IPS-NIHi11 (cell line): ENCODE measurements at places on chromosomes 12 and 14.

DNA sequence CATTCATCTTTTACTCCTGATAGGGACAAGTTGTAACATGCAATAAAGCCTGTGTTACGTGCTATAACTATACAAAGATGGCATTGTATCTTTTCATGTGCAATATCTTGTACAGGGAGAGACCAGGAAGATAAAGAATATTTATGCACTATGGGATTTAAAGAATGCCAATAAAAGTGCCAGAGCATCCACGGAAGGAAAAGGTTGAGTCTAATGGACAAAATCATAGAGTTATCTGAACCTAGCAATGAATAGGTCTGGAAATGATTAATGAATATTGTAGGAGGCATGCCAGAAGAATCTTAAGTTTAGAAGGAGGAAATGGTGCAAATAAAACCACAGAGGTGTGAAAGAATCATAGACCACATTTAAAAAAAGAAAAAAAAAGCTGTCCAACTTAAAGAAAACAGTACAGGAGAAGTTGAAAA is 263.9 kb downstream of the KCNC2 start:
- no peak for DNase-seq

DNA sequence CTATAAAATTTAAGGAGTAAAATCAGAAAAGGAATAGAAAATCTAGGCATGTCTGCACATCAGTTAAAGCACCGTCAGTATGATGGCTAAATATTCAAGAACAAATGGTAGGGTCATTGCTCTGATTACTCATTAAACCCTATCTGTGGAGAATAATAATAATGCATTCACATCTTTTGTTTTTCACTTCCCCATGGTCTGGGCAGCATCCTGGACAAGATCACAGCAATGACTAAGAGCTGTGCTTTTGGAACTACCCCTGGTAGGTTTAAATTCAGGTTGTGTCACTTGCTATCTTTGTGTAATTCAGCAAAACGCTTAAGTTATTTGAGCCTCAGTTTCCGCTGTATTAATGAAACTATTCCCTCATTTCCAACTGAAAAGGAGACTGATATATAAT is 33.1 kb downstream of the C12orf42 start:
- DNase-seq = no peak

DNA sequence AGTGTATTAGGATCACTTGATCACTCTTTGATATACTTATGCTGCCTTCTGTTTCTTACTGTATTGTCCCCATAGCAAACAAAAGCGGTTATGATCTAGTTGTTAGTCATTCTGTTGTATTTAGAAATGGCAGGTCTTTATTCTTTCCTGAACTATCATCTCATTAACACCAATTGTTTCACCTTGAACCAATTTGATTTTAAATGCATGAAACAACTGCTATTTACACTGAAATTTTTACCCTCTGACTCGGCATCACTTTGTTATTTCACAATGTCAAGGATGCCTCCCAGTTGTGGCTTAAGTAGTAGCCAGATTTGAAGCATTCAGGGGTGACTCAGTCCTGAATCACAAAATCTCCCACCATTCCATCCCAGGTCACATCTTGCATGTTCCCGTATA is 303.5 kb downstream of the EGLN3 start:
- no peak for DNase-seq

DNA sequence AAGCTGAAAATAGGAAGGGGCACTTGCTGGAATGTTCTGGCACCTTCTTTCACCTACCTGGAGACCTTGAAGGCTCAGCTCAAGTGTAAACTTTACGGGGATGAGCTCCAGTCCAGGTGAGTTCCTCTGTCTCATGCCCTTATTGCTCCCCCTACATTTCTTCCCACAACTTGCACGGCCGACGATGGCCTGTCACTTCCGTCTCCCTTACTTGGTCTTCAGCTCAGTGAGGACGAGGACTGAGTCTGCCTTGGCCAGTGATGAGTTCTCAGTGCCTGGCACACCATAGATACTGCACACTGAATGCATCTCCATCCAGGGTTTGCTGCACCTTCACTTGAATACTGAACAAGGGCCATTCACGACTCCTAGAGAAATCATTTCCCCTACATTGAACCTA is 21.4 kb downstream of the ADGRD1 start:
- DNase-seq = no peak

- DNase-seq = no peak
Measured at GRCh38 chr12:117228239-117228638, 38.0 kb upstream of the FBXO21 start.

DNA sequence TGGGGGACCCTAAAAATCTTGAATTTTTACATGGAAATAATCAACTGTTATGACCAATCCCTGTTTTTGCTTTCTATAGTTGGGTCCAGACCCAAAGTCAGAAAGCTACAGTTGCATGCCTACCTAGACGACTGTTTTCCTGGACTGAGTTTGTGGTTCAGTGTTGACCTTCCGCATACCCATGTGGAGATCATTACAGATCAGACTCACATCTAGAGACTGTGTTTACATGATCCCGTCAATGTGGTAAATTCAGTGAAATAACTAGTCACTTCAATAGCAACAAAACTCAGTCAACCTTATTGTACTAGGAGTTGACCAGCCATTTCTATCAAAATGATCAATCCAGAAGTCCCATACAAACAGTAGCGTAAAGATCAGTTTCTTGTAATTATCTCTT is 257.6 kb downstream of the EGLN3 start:
- no peak for DNase-seq

DNA sequence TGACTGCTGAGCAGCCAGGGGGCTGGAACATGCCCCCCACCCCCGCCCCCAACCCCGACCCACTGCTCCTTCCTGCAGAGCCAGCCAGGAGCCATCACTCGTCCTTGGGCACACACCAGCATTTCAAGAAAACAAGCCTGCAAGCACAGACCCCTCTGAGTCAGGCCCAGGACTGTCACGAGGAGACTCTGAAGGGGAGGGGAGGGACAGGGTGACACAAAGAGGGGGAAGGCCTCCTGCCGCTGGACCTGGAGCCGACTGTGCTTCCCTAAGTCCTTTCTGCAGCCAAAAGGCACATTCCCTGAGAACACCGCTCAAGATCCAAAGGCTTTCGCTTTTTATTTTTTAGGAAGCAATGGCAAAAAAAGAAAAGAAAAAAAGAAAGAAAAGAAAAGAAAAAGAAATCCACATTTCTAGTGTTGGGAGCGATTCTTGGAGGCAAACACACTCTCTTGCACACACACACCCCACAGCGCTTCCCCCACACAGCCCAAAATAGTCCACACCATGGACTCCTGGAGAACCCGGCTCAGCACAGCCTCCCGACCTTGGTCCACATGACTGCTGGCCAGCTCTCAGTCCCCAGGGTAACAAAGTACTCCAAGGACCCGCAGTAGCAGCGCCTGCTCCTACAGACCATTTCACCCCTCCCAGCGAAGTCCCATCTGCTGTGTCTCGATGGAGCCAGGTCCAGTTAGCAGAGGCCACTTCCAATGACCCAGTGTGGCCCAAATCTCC is 101.7 kb downstream of the DPF3 start:
- DNase-seq = peak; percentile 32

DNA sequence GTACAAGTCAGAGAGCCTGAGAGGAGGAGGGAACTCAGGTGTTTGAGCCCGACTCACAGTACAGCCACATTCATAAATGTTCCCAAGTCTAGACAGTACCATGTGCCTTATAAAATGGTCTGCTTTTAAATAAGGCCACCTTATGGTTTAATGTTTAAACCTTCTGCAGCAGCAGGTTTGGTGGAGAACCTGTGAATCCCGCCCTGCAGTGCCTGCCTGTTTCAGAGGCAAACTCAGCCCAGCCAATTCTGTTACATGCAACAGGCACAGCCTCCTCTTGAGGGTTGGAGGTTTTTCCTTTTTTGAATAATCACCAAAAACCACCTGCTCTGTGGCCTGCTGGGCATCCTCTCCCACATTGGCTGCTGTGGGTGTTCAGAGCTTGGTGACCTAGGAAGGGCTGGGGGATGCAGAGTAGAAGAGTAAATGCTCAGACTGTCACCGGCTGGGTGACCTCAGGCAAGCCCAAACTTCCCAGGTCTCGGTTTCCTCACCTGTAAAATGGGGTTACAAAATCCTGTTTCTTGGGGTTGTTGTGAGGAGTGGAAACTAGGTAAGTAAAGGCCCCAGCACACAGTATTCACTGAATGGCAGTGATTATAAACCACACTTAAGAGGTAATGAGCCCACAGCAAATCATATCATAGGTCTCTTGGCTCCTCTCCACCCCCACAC is 28.0 kb downstream of the NUAK1 start:
- no peak for DNase-seq

DNA sequence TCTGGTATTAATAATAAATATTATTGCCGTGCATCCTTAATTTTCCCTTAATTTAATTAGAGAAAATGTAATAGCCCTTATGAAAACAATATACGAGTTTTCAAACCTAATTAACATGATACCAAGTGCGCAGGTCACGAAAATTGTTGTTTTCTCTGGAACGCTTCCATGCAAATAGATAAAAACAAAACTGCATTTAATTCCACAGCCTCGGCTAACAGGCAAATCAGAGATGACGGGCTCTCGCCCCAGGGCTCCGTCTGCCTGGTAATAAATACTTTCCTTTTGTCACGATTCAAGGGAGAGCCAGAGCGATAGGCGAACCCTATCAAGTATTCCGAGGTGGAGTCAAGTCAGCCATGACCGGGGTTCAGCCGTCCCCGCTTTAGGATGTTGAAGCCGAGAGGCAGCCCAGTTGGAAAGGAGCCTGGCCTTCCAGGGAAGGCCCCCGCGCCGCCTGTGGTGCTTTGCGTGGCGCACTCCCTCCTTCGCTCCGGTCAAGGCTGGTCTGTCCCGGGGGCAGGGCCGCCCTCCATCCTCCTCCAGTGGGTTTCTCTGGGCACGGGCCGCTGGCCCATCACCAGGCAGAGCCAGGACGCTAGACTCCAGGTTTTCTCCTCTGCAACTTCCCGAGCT is 137.8 kb upstream of the GSC start:
- no peak for DNase-seq

DNA sequence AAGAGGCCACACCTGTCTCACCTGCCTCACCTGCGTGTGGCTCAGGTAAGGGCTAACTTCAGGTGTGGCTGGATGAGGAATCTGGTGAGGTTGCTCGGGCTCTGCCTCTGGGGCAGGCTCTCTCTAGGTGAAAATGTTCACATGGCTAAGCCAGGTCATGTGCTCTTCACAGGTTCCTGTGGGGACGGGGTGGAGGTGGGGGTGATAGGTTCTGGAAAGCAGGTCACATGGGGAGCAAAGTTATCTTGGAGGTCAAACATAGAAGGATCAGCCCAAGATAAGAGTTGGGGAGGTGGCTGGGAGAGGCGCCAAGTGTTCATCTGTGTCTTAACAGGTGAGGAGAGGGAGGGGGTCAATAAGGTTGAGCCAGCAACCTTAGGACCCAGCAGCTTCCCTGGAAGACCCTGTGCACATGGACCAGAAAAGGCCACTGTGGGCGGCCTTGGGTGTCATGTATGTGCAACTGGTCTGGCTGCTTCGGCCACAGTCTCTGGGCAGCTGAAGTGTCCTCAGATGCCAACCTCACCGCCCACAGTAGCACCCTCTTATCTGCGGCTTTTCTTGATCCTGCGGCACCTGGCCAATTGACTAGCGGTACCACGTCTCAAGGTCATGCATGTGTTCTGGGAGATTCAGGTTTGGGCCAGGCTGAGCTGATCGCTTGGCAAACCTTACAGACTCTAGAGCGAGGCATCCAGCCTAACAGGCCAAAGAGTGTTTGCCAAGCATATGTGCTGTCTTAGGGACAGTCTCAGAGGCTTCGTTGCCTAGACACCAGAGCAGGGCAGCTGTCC is 60.5 kb downstream of the CACNA1C start:
- no peak for DNase-seq

DNA sequence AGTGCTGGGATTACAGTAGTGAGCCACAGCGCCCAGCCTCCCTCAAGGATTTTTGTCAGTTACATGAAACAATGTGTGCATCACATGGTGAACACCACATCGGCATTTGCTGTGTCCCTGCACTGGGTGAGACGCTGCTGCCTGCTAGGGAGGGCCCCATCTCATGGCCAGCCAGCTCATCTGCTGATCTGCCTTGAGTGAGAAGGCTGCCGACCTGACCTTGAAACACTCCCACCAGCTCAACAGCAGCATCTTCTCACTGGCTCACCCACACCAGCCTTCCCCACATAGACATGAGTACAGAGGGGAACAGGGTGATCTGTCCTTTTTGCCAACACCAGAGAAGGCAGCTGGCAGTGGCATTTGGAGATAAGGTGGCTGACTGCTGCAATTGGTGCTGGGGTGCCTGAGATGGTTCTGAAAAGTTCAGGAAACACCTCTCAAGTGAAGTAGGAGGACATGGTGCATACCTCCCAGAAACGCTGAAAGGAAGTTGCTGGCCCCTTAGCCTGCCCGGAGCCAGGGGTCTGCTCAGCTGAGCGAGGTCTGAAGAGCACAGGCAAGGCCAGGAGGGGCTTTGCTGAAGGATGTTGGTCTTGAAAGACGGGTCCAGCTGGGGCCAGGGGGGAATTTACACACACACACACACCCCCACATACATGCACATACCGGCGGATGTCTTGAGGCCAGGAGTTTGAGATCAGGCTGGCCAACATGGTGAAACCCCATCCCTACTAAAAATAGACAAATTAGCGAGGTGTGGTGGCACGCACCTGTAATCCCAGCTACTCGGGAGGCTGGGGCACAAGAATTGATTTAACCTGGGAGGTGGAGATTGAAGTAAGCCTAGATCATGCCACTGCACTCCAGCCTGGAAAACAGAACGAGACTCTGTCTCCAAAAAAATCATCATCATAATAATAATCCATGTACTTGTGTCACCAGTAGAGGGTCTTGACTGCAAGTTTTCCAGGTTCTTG is 14.3 kb upstream of the PPP1R13B start:
- no peak for DNase-seq

- DNase-seq = no peak
Measured at GRCh38 chr12:90970471-90970870, 15.5 kb upstream of the CCER1 start.

GRCh38 chr12:115402443-115403180 is 718.6 kb upstream of the TBX3 start:
- no peak for DNase-seq

- peak; percentile 25 for DNase-seq
Measured at GRCh38 chr12:94615260-94616181, 34.8 kb downstream of the TMCC3 start.

DNA sequence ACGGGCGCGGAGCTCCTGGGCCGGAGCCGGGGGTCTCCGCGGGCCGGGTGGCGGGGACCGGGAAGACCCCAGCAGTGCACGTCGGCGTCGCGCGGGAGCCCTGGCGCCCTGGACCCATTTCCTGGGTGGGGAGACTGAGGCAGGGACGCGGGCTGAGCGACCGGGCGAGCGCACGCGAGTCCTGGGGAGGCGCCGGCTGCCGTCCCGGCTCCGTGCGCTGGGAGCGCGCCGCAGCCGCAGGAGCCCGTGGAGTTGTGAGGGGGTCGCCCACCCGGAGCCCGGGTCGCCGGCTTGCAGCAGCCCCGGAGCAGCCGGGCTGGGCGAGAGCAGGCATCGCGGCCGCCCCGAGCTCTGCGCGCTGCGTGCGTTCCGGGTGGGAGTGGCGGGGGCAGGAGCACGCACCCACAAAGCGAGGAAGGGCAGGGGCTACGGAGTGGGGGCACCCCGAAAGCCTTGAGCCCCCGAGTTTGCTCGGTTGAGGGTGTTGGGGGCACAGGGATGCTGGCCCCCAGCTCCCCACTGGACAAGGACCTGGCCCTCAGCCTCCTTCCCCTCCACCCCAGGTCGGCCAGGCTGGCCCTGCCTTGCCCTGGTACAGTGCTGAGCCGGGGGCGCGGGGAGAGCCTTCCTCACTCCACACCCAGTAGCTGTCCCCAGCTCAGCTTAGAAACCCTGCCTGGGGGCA is 620 bp downstream of the MMP17 start:
- no peak for DNase-seq

GRCh38 chr14:99853206-99853605 is 60.0 kb downstream of the EML1 start:
- DNase-seq = peak; percentile 43
